ENCODE measurements at places on chromosomes 2 and 18.

DNA sequence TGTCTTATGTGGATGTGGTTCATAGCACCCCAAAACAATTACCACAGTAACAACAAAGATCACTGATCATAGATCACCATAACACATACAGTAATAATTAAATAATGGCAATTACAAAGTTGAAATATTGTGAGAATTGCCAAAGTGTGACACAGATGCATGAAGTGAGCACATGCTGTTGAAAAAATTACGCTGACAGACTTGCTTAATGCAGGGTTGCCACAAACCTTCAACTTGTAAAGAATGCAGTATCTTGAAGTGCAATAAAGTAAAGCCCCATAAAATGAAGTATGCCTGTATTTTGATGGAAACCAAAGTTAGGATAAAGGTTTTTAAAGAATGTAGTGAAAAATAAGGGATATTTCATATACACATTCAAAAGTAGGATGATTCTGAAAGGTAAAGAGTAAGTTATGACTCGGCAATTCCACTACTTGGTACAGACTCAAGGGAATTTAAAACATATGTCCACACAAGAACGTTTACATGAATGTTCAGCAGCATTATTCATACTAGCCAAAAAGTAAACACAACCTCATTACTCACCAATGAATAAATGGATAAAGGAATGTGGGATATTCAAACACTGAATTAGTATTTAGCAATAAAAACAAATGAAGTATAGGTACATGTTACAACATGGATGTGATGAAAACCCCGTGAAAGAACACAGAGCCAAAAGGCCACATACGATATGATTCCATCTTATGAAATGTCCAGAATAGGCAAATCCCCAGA, 61.6 kb downstream of the SCN9A start:
- DNase-seq: no peak

DNA sequence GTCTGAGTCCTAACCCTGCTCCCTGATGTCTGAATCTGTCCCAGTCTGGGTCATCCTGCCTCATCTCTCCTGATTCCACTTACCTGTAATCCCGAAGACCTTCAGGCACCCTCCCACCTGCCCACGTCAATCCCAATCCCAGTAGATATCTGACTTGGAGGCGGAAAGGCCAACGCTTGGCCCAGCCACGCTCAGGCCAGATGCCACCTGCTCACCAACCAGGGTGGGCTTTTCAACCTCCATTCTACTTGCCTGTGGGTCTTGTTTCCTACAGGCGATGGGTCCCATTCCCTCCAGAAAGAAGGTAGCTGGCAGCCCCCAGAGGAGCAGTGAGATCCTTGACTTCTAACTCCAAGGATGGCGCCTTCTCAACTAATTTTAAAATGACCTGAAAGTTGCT, 59.7 kb downstream of the INPP5D start:
- DNase-seq: no peak

GRCh38 chr2:30287190-30287840, 56.0 kb downstream of the LBH start:
- no peak for DNase-seq

- peak; percentile 47 for DNase-seq
Observed at GRCh38 chr18:42508683-42509296, 553.8 kb downstream of the PIK3C3 start.

DNA sequence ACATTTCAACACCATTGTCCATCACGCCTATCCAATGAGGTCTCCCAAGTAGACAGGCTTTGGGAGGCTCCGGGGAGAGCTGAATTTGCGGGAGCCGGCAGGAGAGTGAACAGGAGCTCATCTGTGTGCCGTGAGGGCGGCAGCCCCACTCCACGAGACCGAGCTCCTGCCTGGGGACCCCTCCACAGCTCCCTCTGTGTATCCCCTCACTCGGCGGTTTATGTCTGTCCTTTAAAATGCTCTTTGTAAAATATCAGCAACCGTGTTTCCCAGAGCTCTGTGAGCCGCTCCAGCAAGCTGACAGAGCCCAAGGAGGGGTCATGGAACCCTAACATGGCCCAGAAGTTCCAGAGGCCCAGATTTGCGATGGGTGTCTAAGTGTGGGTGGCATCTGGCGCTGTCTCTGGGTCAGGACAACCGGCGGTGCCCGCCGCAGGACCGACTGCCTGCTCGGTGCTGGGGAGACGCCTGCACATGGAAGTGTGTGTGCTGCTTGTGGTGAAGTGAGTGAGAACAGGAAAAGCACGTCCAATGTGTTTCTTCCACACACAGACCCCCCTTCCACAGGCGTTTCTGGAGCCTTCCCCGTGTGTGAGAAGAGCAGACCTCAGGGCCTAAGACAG, 34.8 kb downstream of the SLC66A2 start:
- no peak for DNase-seq

GRCh38 chr2:6181525-6181924, 489.3 kb downstream of the SOX11 start:
- DNase-seq: no peak

GRCh38 chr2:16225545-16225944, 285.2 kb downstream of the MYCN start:
- no peak for DNase-seq
